ENCODE measurements at places on chromosomes 12 and 14. TPM values are rescaled to one million over a fixed set of nuclear protein-coding genes. Genes with fewer than 3 reads are reported as not detected.

OR2AP1 gene
- total RNA-seq, result not detected

CALCOCO1 gene
- total RNA-seq, result 32.5 TPM

RAD9B gene
- total RNA-seq, result 0.56 TPM

LRRIQ1 gene
- total RNA-seq, result 0.23 TPM

COCH gene
- total RNA-seq, result 2.9 TPM

CAPZA3 gene
- total RNA-seq, result not detected

RNASE3 gene
- total RNA-seq, result 1.0 TPM

GDF3 gene
- total RNA-seq, result not detected

All from right lobe of liver (tissue), 6 donors.